B cell (primary cell): ENCODE measurements at places on chromosomes 4 and X. TPM values are rescaled to one million over a fixed set of nuclear protein-coding genes. Genes with fewer than 3 reads are reported as not detected.
A peak's percentile ranks its signal among the peaks of the same experiment; 100 is the strongest.

DNA sequence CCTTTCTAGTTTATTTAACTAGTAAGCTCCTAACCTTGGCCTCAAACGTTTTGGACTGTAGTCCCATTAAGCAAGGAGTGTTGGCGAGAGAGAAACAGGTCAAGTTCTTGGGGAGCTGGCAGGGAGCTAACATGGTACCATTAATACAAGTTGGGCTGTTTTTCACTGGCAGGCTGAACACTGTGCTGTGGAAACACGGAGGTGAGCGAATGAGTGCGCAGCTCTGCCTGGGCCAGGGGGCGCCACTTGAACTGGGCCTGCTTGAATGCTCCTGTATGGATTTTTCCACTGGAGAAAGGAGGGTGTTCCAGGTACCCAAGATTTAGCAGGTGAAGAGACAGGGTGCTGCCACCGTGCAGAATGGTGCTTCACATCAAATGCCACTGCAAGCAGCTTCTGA, 7.4 kb upstream of the SMS start:
- DNase-seq, result no peak

GRCh38 chr4:83833920-83834319, 298.0 kb downstream of the GPAT3 start:
- DNase-seq, result no peak

DNA sequence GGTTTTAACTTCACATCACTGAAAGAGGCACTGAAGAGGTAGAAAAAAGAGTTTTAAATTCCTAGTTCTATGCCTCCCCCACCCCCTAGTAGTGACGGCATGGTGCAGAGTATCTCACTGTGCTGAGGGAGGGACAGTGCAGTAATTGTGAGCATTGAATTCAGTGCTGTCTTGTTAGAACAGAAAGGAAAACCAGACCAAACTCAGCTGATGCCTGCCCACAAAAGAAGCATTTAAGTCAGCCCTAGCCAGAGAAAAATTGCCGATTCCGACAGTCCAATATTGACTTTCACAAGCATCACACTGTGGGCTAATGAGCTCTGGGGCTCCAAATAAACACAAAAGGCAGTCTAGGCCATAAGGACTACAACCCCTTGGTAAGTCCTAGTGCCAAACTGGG, 417.7 kb downstream of the AR start:
- no peak for DNase-seq

DNA sequence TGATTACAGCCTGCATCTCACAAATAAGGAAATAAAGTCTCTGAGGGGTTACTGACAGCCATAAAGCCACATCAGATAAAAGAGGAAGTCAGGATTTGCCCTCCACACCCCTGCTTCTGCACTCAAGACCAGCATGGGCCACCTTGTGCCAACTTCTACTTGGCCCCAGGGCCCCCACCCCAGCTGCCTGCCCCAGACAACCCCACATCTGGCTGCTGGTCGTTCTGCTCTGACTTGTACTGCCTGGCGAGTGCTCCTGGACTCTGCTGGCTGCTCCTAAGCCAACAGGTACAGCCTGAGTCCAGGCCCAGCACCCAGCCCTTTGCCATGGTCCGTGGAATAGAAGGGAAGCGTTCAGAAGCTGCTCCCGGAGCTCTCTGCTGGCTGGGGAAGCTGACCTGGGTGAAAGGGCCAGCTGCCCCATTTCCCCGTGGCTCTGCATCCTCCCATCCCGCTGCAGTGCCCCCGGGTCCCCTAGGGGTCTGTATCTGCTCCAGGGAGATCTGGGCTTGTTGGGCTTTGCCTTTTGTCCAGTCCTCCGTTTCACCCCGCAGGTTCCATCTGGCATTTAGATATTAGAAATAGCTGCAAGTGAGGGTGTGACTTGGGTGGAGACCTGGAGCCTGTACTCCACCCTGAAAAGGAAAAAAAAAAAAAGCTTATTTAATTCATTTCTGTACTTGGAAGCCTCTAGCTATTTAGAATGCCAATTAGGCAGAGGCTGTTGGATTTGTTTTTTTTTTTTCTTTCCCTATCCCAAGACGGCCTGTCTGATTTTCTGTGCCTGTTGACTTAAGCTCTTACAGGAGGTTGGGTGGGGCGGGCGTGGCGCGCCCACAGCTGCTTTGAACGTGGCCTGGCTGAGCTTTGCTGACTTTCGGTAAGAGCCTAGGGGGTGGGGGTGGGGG, 194.7 kb downstream of the PTTG2 start:
- peak; percentile 60 for DNase-seq

Gene MAGEA2
- polyA plus RNA-seq, result not detected in 2 replicates

DNA sequence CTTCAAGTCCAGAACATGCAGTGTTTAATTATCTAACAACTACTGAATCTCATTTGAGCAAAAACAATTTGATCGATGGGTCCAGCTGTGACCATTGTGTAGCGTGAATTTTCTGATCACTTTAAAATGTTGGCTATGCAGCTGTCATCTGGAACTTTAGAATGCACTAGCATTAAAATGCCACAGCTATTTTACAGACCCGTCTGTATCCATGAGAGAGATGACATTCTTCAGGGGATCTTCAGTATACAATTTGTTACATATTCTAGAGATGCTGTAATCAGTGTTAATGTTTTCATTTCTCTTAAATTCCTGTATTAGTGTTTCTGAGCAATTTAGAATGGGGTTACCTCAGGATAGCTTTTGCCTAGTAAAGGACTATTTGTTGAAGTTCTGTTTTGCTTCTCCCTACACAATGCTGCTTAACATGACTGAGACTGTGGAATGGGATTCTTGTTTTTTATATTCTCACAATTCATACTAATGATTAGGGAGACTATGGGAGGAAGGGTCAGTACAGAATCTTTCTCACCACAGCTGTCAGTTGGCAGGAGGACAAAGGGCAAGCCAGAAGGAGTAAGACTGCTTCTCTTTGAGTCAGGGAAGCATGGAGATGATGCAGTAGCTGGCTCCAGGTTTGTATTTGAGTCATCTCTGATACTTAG, 13.2 kb upstream of the CTSO start:
- no peak for DNase-seq

DNA sequence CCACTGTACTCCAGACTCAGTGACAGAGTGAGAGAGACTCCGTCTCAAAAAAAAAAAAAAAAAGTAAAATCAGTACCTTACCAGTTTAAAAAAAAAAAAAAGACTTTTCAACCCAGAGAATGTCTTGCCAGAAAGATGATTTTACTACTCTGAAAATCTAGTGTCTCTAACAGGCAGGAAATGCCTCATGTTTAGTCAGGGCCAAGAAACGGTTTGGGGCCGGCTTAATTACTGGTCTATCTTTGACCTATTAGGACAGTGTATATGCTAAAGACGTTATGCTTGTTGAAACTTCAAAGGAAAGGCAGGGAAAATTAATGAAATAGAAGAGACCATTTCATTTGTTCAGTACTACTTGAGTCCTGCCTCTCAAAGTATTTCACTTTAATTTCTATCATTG, 9.9 kb downstream of the BEND4 start:
- no peak for DNase-seq

Gene HMGB3
- 0.51 and 2.1 TPM in 2 replicates for polyA plus RNA-seq

Gene TMEM154
- polyA plus RNA-seq, result 18.1 and 20.1 TPM in 2 replicates

- no peak for DNase-seq
Observed at GRCh38 chr4:113873508-113873907, 105.9 kb downstream of the ARSJ start.

- peak; percentile 85 for DNase-seq
Observed at GRCh38 chr4:38804654-38805295, at the start of gene TLR1. Gene TLR1, minus strand, starts transcription at chr4:38804791. Its CDS starts 5,960 bp downstream, at chr4:38798831.
